H1 (cell line): ENCODE measurements at places on chromosomes 1 and 21. TPM values are rescaled to one million over a fixed set of nuclear protein-coding genes. Genes with fewer than 3 reads are reported as not detected.

GRCh38 chr1:57925226-57925625, 501.4 kb upstream of the DAB1 start:
- DNase-seq: no peak

DNA sequence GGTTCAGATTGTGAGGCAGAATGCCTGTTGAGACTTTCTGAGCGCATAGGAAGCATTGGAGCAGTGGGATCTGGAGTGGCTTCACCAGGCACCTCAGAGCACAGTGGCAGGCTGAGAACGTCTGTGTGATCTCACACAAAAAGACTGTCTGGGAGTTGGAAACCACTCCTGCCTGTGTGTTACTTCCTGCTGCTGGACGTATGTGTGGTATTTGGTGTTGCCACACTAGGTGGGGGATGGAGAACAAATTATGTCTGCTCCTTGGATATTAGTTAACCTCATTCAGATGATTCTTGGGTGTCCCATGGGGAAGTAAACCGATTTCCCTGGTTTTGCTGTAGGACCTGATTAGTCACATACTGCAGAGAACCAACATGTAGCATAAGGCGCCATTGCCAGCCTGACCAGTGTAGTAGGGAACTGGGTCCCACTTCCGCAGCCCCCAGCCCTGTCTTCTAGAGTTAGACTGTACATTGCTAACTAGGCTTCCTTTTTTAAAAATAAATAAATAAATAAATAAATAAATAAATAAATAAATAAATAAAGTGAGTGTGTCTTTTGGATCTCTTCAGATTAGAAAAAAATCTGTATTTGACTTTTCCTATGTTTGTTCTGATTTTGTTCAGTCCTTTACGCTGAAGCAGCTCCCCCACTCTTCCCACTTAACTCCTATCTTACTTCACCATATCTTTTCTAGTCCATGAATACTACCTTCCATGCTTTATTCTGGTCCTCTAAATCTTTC, 26.9 kb downstream of the UCK2 start:
- no peak for DNase-seq

GRCh38 chr1:72186733-72187307, 95.5 kb downstream of the NEGR1 start:
- DNase-seq: no peak

GRCh38 chr1:182122913-182123260, 61.4 kb upstream of the ZNF648 start:
- no peak for DNase-seq

Gene VWA5B1
- total RNA-seq: 0.78 and 2.3 TPM in 2 replicates
